Effector memory CD8-positive, alpha-beta T cell (primary cell): ENCODE measurements at places on chromosomes 2 and 18.

- no peak for DNase-seq
Measured at GRCh38 chr2:5756272-5756671, 64.1 kb downstream of the SOX11 start.

DNA sequence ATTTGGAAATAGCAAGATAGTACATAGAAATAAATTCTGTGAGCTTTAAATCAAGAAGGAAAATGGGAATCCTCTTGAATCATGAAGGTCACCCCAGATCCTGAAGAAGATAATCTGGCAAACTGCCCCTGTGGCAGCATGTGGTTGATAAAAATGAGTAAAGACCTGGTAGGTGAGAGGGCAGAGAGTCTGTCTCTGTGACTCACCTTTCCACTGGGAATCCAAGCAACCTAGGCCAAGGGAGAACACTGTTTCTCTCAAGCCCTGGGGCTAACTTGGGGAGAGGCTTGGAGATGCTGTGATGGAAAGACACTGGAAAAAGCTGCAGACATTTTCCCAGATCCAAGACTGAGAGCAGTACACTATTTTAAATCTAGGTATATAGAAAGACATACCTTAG lies 185.8 kb upstream of the CNTNAP5 start:
- no peak for DNase-seq

- DNase-seq: no peak
Measured at GRCh38 chr2:200081236-200081635, 125.9 kb downstream of the MAIP1 start.

- no peak for DNase-seq
Measured at GRCh38 chr18:40048886-40049650, 1906.0 kb upstream of the PIK3C3 start.

- no peak for DNase-seq
Measured at GRCh38 chr18:79787865-79788733, 9.6 kb upstream of the KCNG2 start.

DNA sequence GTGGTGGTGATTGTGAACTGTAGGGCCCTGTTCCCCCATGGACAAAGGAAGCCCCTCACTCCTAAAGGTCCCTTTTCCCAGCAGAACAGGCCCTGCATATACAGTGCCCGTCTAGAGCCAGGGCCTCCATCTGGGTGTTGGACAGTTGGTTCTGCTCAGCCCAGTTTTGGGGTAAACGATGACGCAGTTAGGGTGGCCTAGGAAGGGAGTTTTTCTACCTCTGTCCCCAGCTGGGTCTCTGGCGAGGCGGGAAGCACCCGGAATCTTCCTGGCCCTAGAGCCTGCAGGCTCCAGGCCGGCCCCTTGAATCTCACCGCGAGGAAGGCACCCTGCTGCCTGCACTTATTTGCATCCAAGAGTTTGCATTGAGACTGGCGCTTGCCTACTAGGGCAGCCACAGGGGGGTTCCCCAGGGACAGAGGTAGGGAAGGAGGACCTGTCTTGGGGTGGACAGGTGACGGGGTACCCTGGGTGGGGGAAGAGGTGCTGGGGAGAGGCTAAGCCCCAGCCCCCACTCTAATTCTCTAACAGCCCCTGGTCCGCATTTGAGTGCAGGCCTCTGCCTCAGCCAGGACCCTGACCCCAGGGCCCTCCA lies 529 bp upstream of the MTA3 start:
- DNase-seq: peak; percentile 2

DNA sequence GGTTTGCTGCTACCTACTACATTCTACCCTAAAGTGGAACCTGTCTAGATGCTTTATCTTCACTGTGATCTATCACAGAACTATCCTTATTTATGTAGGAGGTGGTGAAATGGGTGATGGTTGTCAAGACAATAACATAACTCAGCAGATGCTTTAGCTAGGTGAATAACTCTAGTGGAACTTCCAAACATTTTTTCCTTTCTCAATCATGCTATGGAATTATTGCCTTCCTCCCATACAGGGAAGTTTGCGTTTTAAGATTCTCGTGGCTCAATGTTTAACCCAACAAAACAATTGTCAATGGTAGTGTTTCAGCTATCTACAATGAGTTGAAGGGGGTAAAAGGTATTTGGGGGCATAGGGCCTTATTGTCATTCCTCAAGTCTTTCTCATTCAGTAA lies 82.6 kb upstream of the GLI2 start:
- DNase-seq: no peak

DNA sequence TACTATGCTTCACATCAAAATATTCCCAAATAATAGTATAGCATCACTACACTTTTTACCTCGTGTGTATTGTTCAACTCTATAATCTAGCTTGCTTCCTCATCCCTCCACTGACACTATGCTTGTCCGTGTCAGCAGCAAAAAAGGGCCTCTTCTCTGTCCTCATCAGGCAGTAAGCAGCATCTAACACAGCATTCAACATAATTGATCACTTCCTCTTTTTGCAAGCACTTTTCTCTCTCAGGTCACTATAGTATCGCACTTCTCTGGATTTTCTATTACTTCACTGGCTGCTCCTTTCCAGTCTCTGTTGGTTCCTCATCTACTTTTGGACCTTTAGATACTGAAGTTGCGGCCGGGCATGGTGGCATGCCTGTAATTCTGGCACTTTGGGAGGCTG lies 64.9 kb upstream of the ZSWIM2 start:
- DNase-seq: no peak

GRCh38 chr2:24658531-24659202 lies 134.5 kb downstream of the PTRHD1 start:
- DNase-seq: no peak

GRCh38 chr2:49857371-49858112 lies 703.2 kb upstream of the FSHR start:
- no peak for DNase-seq
